ENCODE measurements at places on chromosomes 5 and 9.

DNA sequence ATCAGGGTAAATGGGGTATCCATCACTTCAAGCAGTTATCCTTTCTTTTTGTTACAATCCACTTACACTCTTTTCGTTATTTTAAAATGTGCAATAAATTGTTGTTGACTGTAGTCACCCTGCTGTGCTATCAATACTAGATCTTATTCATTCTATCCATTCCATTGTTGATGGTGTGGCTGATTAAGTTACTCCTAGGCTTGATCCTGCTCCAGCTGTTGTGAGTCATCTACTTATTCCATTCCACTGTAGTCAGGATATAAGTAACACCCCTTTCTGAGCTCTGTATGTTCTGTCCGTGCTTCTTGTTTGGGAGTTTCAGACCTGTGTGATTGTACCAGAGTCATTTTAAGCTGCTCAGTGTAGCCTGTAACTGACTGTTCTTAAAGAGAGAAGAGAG is 122.5 kb upstream of the RUSC2 start:
- DNase-seq: no peak

- DNase-seq: no peak
These were observed 43.8 kb upstream of the SUSD1 start for GRCh38 chr9:112218908-112219307.

- no peak for DNase-seq
These were observed 193.1 kb upstream of the FREM1 start for GRCh38 chr9:15103290-15103689.

- DNase-seq: no peak
These were observed 37.8 kb upstream of the LPAR1 start for GRCh38 chr9:111076042-111076441.

- DNase-seq: no peak
These were observed 975 bp downstream of the AGXT2 start for GRCh38 chr5:35046774-35047173.

- DNase-seq: no peak
These were observed 11.0 kb downstream of the FABP6 start for GRCh38 chr5:160240350-160240749.

- no peak for DNase-seq
These were observed 69.1 kb upstream of the PTCH1 start for GRCh38 chr9:95585824-95586223.

DNA sequence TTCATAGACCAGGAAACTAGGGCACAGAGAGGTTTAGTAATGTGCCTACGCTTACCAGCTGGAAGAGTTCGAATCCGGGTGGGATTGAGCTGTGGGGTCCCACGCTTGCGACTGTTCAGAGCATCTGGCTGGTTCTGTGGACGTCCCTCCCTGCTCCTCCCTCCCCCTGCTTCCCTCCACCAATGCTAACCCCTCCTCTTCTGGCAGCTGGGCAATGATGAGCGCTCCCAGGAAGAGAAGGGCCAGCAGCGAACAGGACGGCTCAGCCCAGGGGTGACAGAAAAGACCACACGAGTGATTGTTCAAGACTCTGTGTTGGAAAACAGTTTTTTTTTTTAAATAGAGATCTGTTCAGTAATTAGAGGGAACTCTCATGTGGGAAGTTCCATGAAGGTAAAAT is 6.9 kb downstream of the FAM163B start:
- no peak for DNase-seq

DNA sequence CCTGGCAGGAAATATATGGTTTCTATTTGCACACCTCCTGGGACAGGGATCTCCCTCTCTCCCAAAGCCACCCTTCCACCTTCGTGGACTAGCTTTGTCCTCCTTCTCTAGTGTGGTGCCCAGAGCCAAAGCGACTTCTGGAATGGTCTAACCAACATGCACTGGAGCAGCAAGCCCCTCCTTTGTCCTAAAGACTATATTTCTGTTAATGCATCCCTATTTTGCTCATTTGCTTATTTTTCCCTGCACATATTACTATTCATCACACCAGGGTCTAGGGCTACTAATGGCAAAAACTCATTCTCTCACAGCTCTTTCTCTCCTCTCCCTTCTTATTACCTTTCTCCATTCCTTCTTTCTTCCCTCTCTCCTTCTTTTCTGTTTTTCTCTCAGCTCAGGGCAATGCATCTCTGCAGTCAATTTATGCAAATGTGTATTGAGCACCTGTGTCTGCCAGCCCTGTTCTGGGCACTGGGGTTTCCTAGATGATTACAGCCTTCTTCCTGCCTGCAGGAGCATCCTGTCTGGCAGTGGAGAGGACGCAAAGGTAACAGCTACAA is 2.8 kb upstream of the NEURL1B start:
- no peak for DNase-seq

DNA sequence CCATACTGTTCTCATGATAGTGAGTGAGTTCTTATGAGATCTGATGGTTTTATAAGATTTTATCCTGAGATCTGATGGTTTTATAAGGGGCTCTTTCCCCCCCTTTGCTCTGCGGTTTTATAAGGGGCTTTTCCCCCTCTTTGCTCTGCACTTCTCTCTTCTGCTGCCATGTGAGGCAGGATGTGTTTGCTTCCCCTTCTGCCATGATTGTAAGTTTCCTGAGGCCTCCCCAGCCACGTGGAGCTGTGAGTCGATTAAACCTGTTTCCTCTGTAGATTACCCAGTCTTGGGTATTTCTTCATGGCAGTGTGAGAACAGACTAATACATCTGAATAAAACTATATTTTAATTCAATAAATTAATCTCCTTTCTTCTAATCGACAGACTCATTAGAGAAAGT is 64.9 kb upstream of the ZSWIM6 start:
- no peak for DNase-seq

GRCh38 chr9:89048616-89049015 is 57.3 kb downstream of the S1PR3 start:
- no peak for DNase-seq

DNA sequence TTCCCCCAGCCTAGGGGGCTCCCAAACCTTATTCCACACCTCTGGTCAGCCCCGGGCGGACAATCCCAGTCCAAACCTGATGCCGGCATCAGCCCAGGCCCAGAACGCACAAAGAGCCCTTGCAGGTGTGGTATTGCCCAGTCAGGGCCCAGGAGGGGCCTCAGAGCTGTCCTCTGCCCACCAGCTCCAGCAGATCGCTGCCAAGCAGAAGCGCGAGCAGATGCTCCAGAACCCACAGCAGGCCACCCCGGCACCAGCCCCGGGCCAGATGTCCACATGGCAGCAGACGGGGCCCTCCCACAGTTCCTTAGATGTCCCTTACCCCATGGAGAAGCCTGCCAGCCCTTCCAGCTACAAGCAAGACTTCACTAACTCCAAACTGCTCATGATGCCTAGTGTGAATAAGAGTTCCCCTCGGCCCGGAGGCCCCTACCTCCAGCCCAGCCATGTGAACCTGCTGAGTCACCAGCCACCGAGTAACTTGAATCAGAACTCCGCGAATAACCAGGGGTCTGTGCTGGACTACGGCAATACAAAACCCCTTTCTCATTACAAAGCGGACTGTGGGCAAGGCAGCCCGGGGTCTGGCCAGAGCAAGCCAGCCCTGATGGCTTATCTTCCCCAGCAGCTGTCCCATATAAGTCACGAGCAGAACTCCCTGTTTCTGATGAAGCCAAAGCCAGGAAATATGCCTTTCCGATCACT is 27.6 kb upstream of the LTC4S start:
- no peak for DNase-seq

- no peak for DNase-seq
These were observed 311.7 kb upstream of the ZNF608 start for GRCh38 chr5:125057912-125058826.

- no peak for DNase-seq
These were observed 128.5 kb upstream of the VLDLR start for GRCh38 chr9:2493109-2493508.

GRCh38 chr9:112925058-112925641 is 34.5 kb upstream of the SLC46A2 start:
- no peak for DNase-seq

Data from omental fat pad (tissue), 4 donors.